ACHN (cell line): ENCODE measurements at places on chromosomes 1 and 21.

GRCh38 chr1:6627031-6627430, 2.4 kb downstream of the THAP3 start:
- no peak for DNase-seq

DNA sequence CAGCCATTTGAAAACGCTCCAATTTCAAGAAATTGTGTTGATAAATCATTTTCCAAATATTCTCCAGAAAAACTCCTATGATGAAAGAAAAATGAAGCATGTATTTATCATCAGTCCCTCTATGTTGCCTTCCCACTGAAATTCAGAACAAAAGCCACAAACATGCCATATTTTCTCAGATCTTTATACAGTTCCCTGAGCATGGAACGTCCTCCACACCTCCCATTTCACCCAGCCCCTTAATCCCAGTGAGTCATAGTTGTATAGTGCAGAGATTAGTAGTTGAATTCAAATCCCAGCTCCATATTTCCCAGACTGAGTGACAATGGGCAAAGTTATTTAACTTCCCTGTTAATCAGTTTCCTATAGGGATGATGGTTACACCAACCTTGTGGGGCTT, 20.6 kb upstream of the NPL start:
- DNase-seq: no peak

DNA sequence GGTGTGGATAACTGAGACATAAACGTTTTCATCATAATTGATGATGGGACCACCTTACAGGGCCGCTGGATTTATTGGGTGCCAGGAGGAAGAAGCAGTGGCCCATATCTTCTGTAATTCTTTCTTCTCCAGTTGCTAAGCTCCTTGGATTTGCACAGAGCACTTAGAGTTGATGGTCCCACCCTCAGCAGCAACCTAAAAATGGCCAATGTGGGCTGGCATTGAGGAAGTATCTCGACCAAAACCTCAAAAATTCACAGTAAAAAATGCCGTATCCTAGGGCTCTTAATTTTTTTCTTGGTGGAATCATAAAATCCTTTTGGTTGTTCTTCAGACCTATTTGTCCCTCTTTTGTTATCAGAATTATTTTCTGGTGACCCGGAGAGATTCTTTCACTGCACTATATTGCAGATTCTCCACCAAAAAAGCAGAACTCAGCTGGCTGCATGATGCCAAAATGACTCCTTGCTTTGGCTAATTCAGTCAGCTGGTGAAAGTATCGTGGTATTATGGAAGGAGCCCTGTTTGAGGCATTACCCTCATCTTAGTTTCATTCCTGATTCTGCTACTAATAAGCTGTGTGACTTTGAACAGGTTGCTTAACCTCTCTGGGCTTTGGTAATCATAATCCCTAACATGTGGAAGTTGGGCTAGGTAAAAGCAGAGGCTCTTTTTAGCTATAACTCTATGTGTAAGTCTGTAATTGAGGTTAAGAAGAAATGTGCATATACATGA, 27.6 kb downstream of the KIRREL1 start:
- DNase-seq: peak; percentile 50

DNA sequence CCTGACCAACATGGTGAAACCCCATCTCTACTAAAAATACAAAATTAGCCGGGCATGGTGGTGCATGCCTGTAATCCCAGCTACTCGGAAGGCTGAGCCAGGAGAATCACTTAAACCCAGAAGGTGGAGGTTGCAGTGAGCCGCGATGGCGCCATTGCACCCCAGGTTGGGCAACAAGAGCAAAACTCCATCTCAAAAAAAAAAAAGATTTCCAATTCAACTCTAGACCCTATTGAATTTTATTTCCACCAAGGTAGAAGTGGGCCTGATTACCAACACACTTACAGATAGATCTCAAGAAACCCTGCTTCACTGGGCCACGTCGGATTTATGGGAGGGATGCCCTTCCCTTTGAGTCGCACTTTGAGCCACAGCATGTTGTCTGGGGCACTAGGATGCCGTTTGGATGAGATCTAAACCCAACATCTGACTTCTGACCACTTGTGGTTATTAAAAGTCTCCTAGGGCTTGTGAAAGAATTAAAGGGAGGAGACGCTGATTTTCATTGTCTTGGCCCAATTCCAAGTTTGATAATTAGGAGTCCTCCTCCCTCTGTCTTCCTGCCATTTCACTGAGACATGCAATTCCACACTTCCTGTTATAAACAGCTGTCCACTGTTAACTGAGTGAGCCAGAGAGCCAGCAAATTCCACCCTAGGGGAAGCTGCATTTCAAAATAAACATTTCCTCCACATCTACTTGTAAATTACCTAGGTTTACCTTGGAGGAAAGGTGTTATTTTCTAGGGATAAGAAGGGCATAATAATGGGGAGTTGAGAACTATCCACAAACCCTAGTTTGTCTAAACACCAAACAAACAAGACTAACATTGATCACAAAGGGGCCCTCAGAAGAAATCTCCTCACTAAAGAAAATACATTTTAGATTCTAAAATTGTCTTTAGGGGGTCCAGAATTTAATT, 5.2 kb upstream of the RERE start:
- peak; percentile 41 for DNase-seq

GRCh38 chr1:208024406-208024805, 113.5 kb upstream of the CD34 start:
- DNase-seq: no peak

- no peak for DNase-seq
Measured at GRCh38 chr1:22562584-22563583, at the start of gene EPHA8. TSS of gene EPHA8 (plus strand) at chr1:22563489. CDS start at chr1:22563636, 147 bp downstream.

DNA sequence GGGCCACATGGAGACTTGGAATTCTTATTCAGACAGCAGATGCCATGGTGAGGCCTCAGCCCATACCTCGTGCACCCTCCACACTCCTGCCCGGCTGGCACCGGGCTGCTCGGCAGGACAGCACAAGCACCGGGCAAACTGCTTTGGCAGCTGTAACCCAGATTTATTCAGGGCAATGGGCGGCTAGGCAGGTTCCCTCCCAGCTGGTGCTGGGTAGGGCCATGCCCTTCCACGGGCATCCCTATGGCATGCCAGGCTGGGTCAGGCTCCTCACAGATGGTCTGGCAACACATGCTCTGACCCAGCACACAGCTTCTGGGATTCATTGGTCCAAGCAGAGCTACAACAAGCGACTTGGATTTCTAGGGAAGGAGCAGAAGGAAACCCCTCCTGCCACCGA, 53.4 kb downstream of the ATP1A1 start:
- DNase-seq: no peak

DNA sequence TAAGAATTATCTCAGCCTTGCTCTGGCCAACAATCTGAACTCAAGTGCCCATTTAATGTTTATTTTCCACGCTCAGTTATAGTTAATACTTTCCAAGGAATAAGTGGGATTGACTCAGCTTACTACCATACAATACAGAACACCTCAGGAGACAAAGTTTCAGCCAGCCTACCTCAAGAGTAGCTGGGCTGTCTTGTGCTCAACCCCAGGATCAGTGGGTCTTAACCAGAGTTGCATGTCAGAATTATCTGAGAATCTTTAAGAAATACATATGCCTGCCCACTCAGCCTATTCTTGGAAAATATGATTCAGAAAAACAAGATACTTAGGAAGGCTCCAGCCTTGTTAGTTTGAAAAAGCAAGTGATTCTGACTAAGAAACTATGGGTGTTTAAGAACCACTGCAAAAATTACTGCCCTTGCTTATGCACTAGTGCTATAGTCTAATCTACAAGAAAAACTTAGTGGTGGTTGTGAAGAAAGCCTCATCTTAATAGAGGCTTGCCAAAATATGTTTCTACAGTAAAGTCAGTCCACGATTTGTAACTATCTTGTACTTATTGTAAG, 20.4 kb downstream of the CDC7 start:
- no peak for DNase-seq

DNA sequence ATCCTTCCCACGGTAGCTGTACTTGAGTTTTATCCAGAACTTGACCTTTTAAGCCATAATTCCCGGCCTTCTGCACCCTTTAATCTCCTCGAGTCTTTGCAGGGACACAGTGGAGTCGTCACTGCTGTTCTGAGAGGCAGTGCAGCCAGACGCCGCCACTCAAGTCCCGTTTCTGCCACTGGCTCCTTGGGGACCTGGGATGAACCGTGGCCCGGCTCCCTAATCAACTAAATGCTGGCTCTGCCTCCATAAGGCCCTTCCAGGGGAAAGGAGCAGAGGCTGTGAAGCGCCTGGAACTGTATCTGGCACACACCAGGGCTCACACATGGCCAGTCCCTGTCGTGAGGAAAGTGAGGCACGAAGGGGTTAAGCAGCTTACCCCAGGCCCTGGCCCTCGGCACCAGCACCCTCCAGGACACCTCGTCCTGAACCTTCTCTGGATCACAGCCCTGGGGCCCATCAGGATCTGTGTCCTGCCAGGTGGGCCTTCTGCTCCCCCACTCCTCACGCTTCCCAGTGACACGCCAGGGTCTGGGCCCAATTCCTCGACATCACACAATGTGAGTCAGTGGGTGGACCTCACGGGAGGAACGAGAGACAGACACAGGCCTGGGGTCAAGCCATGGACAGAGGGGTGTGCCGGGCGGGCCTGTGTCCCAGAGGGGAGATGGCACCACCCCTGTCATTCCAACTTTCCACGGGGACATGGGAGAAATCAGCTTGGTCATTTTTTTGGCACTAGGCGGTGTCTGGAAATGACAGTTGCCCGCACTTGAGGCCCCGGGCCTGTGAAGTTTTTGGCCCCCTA, 23.5 kb upstream of the C1orf174 start:
- no peak for DNase-seq

GRCh38 chr1:83698644-83699043, 300.3 kb downstream of the TTLL7 start:
- DNase-seq: no peak

DNA sequence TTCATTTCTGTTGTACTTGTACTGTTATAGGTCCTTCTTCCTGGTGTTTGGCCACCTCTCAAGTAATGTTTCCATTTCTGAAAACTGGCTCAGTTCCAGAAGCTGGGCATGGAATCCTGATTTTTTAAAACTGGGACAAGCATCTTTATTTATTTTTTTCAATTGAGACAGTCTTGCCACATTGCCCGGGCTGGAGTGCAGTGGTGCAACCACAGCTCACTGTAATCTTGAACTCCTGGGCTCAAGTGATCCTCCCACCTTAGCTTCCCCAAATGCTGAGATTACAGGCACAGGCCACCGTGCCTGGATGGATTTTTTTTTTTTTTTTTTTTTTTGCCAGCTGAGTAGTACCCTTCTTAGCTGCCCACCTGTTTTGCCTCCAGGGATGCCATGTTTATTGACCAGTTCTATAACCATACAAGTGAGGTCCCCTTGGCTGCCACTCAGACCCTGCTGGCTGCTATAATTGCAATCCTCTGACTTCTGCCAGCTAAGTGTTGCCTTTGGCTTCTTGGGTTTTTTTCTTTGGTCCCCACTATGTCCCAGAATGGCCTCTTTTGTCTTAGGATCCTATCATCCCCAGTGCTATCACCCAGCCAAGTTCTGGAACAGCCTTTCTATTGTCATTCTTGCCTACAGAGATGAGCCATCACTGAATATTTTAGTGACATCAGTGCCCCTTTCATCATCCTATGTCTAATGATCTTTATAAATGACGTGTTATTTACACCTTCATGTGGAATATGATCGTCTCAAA, 3.9 kb upstream of the DIP2A start:
- DNase-seq: no peak

DNA sequence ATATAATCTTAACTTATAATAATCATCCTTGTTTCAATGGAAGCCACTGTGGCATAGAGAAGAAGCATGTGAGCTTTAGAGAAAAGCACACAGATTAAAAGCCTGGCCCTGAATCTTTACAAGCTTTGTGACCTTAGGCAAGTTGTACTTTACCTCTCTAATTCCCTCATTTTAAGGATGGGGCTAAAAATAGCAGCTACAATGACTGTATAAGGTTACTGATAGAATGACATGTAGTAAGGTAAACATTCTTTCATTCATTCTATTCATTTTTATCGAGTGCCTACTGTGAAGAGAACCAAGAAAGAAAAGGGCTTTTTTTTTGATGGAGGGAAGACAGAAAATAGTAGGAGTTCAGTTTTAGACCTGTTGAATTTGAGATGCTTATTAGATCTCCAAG, 25.6 kb downstream of the CDKN2C start:
- no peak for DNase-seq

DNA sequence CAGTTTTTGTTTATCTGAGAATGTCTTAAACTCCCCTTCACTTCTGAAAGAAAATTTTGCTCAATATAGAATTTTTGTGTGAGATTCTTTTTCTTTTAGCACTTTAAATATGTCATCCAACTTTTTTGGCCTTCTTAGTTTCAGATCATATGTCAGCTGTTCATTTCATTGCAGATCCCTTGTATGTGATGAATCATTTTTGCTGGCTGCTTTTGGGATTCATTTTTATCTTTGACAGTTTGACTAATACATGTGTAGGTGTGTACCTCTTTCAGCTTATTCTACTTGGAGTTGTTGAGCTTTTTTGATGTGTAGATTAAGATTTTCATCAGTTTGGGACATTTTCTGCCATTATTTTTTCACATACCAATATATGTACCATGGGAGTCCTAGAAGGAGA, 156.8 kb downstream of the FASLG start:
- no peak for DNase-seq

DNA sequence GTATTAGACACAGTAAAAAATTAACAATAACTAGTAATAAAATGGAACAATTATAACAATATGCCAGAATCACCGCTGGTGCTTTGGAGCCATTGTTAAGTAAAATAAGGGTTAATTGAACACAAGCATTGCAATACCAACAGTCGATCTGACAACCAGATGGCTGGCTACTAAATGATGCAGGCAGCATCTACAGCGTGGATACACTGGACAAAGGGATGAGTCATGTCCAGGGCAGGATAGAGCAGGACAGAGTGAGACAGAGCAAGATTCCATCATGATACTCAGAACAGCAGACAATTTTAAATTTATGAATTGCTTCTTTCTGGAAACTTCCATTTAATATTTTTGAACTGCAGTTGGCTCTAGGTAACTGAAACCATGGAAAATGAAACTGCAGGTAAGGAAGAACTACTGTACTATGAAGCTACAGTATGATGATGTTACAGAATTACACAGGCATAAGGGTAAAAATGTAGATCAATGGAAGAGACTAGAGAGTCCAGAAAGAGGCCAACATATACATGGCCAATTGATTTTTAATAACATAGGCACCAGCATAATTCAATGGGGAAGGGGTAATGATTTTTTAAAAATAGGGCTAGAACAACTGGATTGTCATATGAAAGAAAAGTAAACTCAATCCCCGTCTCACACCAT, 168.7 kb downstream of the RRAGC start:
- no peak for DNase-seq

DNA sequence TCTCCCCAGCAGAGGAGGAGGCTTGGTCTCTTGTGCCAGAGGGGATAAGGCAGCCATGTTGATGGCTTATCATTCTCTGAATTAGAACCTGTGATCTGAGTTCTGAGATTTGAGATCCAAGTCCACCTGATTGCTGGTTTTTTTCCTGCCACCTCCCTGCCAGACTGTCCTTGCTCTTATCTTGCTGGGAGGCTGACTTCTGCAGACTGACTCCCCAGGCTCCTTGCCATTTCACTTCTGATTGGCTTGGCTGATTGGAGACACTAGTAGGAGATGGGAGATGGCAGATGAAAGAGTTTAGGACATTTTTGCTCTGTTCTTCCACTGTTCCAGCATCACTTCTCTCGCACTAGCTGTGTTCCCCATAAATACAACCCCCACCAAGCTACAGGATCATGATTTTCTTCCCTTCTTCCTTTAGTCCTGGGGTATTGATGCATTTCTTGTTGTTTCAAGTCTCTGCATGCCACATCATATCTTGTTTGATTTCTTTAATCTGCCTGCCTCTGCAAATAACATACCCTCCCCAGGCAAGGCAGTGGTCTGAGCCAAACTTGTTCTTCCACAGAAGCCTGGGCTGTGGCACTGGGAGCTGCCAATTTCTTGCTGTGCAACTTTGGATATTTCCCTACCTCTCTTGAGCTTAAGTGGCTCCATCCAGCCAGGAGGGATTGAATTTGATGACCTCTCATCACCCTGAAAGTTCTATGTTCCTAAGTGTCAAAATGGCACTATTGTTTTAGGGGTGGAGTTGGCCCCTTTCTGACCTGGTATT, 963 bp upstream of the CYP4B1 start:
- DNase-seq: no peak
